ENCODE measurements at places on chromosomes 2 and 18. TPM values are rescaled to one million over a fixed set of nuclear protein-coding genes. Genes with fewer than 3 reads are reported as not detected.

- DNase-seq: no peak
Observed at GRCh38 chr2:183458460-183458859, 334.2 kb downstream of the NUP35 start.

- DNase-seq: no peak
Observed at GRCh38 chr18:10044054-10044453, 130.2 kb downstream of the VAPA start.

GRCh38 chr2:232085164-232085563 is 123.7 kb downstream of the DIS3L2 start:
- no peak for DNase-seq

- no peak for DNase-seq
Observed at GRCh38 chr2:113080134-113080533, 12.4 kb downstream of the IL1F10 start.

GRCh38 chr2:178197791-178198190 is 3.5 kb downstream of the OSBPL6 start:
- no peak for DNase-seq

GRCh38 chr18:35736696-35737095 is 155.2 kb downstream of the GALNT1 start:
- DNase-seq: no peak

GRCh38 chr2:217610401-217610814 is 392.4 kb downstream of the TNS1 start:
- DNase-seq: no peak

GRCh38 chr18:43081396-43081795 is 34.1 kb downstream of the RIT2 start:
- DNase-seq: no peak

GRCh38 chr2:46954951-46955571 is 39.5 kb upstream of the MCFD2 start:
- no peak for DNase-seq

DNA sequence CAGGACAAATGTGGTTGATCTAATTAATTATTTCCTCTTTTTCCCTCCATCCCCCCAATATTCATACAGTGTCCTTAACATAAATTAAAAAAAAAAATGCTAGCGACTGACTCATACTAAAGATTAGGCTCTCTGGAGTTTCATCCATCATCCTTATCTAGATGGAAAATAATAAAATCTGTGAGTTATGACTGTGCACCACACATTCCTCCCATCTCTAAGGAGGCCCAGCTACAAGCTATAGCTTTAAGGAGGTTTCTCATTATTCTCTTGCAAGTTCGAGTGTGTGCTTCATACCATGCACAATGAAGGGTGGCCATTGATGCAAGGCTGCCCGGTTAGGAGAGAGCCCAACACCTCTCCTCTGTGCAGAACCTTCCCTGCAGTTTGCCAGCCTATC is 77.3 kb downstream of the XDH start:
- no peak for DNase-seq

DNA sequence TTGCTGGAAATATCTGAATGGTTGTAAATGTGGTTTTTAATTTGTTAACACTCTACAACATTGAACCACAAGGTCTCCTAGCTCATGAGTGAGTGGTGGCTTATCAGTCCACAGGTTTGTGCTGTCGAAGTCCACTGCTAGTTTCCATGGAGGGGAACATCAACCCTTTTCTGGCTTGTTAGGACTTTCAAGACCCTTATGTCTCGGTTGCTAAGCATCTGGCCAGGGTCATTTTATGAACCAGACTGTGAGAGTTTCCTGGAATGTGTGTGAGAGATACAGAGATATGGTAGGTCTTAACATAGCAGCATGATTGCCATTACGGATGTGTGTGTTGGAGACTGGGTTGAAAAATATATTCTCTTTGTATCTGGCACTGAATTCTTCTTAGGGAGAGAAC is 36.9 kb downstream of the KCNE4 start:
- DNase-seq: no peak

GRCh38 chr2:70775141-70775540 is 7.1 kb upstream of the ADD2 start:
- no peak for DNase-seq

DNA sequence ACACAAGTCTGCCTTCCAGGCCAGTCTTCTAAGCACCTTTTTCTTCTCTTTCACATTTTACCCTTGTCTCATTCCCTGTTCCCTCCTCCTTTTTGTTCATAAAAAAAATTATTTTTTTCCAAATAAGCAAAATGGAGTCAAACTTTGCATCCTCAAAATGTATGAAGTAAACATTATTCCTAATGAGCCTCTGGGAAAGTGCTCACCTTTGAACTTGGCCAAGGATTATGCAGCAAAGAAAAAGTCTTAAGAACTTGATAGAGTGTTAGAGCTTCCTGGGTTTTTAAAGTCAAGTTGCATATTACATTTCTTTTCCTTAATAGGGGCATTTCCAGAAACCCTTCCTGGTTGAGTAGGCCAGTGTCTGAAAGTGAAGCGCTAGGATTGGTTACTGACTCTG is 31.6 kb downstream of the EPAS1 start:
- DNase-seq: no peak

DNA sequence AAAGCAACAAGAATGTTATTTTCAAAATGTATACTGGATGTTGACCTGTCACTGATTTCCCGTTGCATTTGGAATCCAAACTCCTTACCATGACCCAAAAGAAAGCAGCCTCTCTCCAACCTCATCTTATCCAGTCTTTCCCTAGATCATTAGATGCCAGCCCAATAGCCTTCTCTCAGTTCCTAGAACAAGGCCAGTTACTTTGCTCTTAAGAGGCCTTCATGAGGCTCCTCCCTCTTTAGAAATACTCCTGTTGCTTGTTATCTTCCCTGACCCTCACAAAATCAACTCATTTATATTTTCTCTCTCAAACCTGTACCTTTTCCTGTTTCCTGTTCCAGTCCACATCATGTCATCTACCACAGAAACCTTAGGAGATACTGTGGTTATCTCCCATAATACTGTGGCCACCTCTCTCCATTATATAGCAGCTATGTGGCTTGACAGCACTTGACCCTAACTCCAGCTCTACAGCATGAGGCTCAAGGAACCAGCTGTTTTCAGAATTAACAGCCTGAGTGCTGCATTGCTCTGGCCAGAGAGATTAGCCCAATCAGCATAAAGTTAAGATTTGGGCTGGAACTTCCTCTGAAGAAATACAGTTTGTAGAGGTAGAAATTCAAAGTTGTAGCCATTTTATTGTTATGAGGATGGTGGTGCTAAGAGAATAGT is 22.8 kb downstream of the SRBD1 start:
- no peak for DNase-seq

DNA sequence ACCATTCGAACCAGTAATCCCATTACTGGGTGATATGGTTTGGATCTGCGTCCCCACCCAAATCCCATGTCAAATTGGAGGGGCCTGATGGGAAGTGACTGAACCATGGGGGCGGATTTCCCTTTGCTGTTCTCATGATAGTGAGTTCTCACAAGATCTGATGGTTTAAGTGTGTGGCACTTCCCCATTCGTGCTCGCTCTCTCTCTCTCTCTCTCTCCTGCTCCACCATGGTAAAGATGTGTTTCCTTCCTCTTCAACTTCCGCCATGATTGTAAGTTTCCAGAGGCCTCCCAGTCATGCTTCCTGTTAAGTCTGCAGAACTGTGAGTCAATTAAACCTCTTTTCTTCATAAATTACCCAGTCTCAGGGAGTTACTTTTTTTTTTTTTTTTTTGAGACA is 62.6 kb downstream of the NBAS start:
- no peak for DNase-seq

DNA sequence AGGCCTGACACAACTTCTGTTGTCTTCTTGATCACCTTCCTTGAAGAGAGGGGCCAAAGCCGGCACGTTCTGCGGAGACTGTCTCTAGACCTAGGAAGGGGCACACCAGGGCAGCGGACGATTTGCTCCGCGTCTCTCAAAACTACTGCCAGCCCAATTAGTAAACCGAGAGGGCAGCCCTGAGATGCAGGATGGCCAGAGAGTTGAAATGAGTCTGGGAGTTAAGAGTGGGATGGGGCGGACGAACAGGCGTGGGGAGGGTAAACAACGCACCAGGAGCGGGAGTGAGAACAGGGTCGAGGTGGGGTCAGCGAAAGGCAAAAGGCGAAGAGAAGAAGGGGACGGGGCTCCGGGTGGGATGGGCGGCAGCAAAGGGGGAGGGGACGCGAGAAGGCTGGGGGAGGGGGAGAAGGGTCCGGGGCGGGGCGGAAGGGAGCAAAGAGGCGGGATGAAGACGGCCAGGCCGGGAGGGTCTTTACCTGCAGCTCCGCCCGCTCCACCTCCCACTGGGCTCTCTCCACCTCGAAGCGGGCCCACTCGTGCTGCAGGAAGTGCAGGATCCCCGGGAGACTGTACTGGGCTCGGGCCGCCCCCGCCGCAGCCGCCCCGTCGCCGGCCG is 476 bp downstream of the STRN start:
- peak; percentile 48 for DNase-seq

- peak; percentile 78 for DNase-seq
Observed at GRCh38 chr2:143939626-143940330, 580.1 kb downstream of the ZEB2 start.

DNA sequence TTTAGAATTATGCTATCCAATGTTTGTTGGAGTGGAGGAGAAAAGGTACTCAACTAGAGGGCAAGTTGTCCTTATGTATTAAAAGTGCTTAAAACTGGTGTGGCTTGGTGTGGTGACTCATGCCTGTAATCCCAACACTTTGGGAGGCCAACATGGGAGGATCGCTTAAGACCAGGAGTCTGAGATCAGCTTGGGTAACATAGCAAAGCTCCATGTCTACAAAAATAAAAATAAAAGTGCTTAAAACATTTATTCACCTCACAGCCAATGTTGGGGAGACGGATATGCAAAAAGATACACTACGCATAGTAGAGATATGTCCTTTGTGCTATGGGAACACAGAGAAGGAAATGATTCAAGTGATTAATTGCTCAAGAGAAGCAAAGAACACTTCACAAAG is 19.3 kb upstream of the TNFAIP6 start:
- DNase-seq: no peak

GRCh38 chr2:232375164-232375563 is 3.4 kb upstream of the ALPP start:
- no peak for DNase-seq

GRCh38 chr18:49319590-49319989 is 140.9 kb downstream of the DYM start:
- no peak for DNase-seq

- peak; percentile 77 for DNase-seq
Observed at GRCh38 chr2:217756375-217757107, 246.3 kb downstream of the TNS1 start.

- no peak for DNase-seq
Observed at GRCh38 chr2:128380961-128381938, 62.6 kb upstream of the HS6ST1 start.

DNA sequence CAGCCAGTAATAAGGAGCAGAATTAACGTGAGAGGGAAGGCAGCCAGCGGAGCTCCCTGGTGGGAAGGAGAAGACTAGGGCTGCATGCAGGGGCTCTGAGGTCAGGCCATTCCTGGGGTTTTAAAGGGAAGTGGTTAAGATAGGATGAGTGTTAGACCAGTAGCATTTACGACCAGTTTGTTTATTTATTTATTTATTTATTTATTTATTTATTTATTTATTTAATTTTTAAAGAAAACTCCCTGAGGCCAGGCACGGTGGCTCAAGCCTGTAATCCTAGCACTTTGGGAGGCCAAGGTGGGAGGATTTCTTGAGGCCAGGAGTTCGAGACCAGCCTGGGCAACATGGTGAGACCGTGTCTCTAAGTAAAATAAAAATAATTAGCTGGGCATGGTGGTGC is 152.8 kb downstream of the FHOD3 start:
- DNase-seq: no peak

- no peak for DNase-seq
Observed at GRCh38 chr18:44701227-44701626, 20.5 kb downstream of the SETBP1 start.

DNA sequence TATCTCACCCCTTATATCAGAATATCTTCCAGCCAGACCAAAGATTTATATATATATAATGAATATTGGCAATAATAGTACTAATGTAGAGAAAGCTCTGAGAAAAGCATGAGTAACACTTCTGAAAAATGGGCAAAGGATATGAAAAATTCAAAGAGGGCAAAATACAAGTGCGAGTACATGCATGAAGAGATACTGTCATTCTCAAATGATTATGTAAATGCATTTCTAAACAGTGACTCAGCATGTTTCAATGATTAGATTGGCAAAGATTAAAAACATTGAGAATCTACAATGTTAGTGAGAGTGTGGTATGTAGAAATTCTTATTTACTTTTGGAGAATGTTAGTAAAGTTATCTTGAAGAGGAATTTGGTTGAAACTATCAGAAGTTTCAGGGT is 118.3 kb upstream of the NEDD4L start:
- no peak for DNase-seq

DNA sequence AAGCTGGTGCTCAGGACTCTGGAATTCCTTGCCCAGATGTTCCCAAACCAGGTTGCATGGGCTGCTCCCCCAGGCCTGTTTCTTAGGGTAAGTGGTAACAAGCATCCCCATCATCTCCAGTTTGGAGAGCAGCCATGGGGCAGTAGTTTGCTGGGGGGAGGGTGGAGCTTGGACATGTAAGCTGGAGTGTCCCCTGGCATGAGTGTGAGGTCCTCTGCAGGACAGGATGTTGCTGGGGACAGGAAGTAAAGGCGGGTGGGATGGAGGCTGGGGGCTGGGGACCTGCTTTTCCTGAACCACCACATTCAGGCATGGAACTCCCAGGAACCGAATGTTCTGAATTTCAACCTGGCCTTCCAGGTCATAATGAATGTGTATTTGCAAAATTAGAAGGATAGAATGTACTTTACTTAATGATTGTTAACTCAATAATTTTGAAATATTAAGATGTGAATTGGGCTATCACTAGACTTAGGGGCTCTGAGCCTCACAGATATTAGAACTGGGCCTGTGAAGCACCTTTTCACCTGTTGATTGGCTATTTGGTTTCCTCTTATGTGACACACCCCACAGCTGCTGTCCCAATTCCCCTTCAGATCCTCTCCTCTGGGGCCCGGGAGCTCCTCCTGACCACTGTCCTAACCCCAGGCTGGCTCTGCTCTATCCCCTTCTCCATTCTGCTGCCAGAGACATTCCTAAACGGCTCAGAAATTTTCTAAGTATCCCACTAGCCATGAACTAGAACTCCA is 66.4 kb upstream of the EPAS1 start:
- no peak for DNase-seq

DNA sequence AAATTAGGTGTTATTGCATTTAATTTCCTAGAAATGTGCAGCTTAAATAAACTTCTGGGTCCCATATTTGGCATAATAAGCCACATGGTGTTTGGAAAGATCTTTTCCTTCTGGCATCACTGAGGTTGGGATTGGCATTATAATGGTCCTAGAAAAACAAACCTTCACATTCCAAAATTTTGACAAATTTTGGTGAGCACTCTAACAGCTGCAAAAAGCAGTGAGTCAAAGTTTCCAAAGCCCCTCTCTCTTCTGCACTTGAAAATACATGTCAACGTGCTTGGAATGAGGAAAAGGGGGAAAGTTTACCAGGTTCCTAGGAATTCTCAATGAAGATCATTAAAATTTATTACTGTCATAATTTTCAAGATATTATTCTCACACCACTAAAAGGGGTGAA is 77.8 kb upstream of the STK17B start:
- no peak for DNase-seq

The DTNA gene
- 10.9 TPM for polyA plus RNA-seq

The ARHGAP25 gene
- 8.3 TPM for polyA plus RNA-seq

The HNMT gene
- polyA plus RNA-seq: 84.2 TPM

Data from right lung (tissue), 10 donors.